Thymus (tissue), 14 donors: ENCODE measurements at places on chromosomes 11 and 22. TPM values are rescaled to one million over a fixed set of nuclear protein-coding genes. Genes with fewer than 3 reads are reported as not detected.

DNA sequence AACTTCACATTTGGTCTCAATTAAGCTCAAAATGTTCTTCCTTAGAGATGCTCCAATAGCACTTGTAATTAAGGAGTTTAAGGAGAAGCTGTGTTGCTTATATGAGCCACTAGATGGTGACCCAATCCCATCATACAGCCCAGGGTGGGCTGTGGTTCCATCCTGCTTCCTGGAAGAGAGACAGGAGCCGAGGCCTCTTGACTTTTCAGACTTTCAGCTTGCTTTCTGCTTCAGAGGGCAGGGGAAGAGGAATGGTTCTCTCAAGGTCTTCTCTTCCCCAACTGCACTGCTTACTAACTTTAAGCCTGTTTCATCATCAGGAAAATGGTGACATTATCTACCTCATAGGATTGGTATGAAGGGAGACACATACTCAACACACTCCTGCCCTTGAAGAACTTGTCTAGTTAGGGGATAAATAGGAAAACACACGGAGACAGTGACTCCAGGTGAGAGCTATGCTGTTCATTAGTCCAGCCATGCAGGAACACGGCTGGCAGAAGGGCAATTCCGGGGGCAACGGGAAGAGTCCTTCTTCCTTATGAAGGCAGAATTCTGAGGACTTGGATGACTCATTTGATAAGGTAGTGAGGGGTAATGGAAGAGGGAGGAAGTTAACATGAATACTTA is 20.1 kb downstream of the TMEM218 start:
- H3K27ac ChIP-seq = no peak overlapping the region
- no peak overlapping the region for H3K4me3 ChIP-seq
- H3K4me1 ChIP-seq = no peaks in the 10 kb centered on the region
- H3K36me3 ChIP-seq = no peaks in the 10 kb centered on the region
- peak; percentile 28 for DNase-seq

GRCh38 chr22:24265734-24266133 is 4.9 kb upstream of the SPECC1L start:
- H3K27me3 ChIP-seq = no peaks in the 10 kb centered on the region
- H3K36me3 ChIP-seq = no peaks in the 10 kb centered on the region

DNA sequence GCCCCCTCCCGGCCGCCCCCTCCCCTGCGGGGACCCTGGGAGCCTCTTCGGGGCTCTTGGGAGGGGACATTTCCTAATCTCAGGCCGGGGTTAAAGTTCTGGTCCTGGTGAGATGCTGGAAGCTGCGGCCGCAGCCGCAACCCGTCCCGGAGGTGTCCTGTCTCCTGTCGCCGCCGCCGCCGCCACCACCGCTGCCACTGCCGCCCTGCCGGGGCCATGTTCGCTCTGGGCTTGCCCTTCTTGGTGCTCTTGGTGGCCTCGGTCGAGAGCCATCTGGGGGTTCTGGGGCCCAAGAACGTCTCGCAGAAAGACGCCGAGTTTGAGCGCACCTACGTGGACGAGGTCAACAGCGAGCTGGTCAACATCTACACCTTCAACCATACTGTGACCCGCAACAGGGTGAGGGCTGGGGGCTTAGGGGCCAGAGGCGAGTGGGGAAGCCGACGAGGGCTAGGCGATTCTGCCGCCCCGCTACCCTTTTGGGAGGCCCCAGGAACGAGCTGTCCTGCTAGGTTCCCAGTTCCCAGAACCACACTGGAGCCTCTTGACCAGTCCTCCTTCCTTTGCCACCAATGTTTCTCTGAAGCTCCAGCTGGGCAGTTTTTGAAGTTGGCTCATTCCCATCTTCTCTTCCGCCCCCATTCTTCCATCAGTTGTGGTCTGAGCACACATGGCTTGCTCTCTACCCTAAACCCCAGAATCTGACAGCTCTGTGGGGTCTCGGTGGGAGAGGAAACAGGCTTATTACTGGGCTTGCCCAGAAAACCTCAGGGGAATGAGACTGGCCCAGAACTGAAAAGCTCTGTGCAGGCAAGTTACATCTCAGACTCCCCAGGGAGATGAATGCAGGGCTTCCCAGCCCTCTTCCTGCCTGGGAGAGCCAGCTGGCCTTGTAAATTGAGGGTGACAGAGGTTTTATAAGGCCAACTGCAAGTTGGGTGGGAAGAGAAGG is 781 bp downstream of the SIDT2 start:
- H3K27me3 ChIP-seq = no peaks in the 10 kb centered on the region
- peaks cover 7% of the 10 kb centered on the region for H3K36me3 ChIP-seq
- peak overlapping the region; percentile 95 for H3K4me3 ChIP-seq

DNA sequence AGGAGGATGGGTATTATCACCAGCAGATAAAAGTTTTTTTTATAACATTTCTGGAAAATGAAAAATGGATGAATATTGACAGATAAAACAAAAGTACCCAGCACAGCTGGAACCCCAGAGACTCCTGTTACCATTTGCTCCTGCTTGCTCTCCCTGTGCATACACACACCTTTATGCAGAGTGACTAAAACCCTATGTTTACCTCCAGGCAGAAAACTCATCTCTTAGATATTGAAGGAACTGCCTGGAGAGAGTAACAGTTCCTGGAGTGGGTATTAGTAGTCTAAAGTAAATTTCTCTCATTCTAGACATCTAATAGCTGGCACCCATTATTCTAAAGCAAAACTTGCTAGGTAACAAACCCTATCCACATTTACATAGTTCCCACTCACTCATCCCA is 38.0 kb downstream of the CYP2R1 start:
- H3K27ac ChIP-seq = no peak overlapping the region
- H3K4me3 ChIP-seq = no peak overlapping the region

DNA sequence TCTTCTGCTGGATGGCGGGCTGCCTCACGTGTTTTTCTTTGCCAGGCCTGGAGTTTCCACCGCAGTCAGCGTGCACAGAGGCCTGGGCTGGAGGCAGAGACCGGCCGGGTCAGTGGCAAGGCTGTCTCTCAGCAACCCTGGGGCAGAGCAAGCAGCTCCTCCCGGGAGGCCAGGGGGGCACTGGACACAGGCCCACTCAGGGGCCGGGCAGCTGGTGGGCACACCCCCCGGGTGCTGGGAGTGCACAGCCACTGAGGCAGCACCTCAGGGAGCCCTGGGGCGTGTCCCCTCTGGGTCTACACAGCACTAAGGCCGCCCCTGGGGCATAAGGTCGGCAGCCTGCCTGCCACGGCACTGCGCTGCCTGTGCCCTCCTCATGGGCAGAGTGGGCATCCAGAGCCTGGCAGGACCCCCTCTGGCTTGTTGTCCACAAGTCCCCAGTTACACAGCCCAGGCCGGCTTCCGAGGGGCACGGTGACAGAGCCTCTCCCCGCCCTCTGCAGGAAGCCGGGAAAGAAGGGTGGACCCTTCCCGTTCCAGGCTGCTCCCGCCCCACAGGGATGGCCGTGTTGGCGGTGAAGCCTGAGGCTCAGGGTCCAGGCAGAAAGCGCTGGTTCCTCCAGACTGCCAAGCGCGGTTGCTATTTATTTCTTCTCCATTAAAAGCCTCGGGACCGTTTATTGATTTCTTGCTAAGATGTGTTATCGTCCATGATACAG is 18.5 kb upstream of the TH start:
- H3K27me3 ChIP-seq = no peaks in the 10 kb centered on the region
- H3K27ac ChIP-seq = no peak overlapping the region
- H3K4me1 ChIP-seq = peaks cover 2% of the 10 kb centered on the region
- DNase-seq = no peak

GRCh38 chr22:50280708-50281383 is 10.7 kb upstream of the MAPK11 start:
- H3K27me3 ChIP-seq = no peaks in the 10 kb centered on the region
- H3K27ac ChIP-seq = no peak overlapping the region
- H3K36me3 ChIP-seq = no peaks in the 10 kb centered on the region
- no peaks in the 10 kb centered on the region for H3K4me1 ChIP-seq

GRCh38 chr11:959608-960007 is 33.9 kb downstream of the AP2A2 start:
- no peak overlapping the region for H3K4me3 ChIP-seq
- no peaks in the 10 kb centered on the region for H3K4me1 ChIP-seq
- H3K36me3 ChIP-seq = peaks cover 35% of the 10 kb centered on the region
- H3K27me3 ChIP-seq = no peaks in the 10 kb centered on the region

DNA sequence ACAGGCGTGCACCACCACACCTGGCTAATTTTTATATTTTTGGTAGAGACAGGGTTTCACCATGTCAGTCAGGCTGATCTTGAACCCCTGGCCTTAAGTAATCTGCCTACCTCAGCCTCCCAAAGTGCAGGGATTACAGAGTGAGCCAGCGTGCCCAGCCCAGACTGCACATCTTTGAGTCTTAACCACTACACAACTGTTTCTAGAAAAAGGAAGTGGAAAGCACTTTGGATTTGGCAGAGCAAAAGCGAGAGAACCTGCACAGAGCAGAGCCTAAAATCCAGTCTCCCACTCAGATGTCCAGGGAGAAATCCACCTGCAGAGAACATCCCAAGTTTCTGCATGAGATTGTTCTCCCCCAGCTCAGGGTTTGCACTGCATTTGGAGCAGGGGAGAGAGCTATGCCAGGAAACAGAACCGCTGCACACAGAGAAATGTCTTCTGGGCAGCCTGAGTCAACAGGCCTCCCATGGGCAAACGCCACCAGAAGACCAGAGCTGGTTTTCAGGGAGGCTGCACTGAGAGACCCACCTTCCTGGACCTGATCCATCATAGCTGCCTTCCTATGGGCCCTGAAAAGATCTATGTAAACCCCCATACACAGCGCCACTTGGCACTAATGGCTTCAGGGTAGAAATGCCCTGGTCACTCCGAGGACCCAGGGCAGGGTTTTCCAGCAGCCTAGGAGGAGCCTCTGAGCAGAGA is 54.0 kb downstream of the RPUSD4 start:
- no peaks in the 10 kb centered on the region for H3K27me3 ChIP-seq
- no peaks in the 10 kb centered on the region for H3K36me3 ChIP-seq
- no peak for DNase-seq

DNA sequence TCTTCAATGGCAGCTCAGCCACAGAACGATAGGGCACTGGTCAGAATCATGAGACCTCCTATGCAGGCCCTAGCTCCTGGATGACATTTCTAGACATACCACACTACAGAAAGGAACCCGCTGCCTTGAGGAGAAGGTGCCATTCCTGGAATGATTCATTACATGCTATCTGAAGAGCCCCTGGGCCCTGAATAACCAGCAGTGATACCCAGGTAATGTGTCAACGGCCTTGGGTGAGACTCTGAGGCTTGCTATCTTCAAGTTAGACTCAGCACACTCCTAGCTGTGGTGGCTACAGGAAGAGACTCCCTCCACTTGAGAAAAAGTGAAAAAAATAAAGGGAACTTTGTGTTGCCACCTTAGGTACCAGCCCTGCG is 161.2 kb upstream of the GRIA4 start:
- H3K4me1 ChIP-seq = no peaks in the 10 kb centered on the region
- H3K36me3 ChIP-seq = no peaks in the 10 kb centered on the region
- H3K4me3 ChIP-seq = no peak overlapping the region

- peak overlapping the region; percentile 15 for H3K27ac ChIP-seq
- H3K27me3 ChIP-seq = no peaks in the 10 kb centered on the region
- DNase-seq = no peak
- no peak overlapping the region for H3K4me3 ChIP-seq
- H3K36me3 ChIP-seq = no peaks in the 10 kb centered on the region
These were observed 111.5 kb downstream of the RPL27A start for GRCh38 chr11:8794126-8794525.

GRCh38 chr11:21909145-21909544 is 283.7 kb upstream of the ANO5 start:
- no peaks in the 10 kb centered on the region for H3K36me3 ChIP-seq
- no peak overlapping the region for H3K4me3 ChIP-seq
- no peaks in the 10 kb centered on the region for H3K4me1 ChIP-seq

The SIDT2 gene
- total RNA-seq = 5.1 TPM

The OOSP4B gene
- total RNA-seq = not detected

The SLC1A2 gene
- 0.38 TPM for total RNA-seq

The PATE2 gene
- 0.09 TPM for total RNA-seq

The KDM4D gene
- 0.85 TPM for total RNA-seq

The GPHA2 gene
- 0.47 TPM for total RNA-seq

The OR5M10 gene
- total RNA-seq = not detected
